ENCODE measurements at places on chromosomes 1 and 21. TPM values are rescaled to one million over a fixed set of nuclear protein-coding genes. Genes with fewer than 3 reads are reported as not detected.

The ACTN2 gene
- 1,943 TPM for total RNA-seq

The KIRREL1 gene
- total RNA-seq = 9.5 TPM

The GPR157 gene
- 49.4 TPM for total RNA-seq

The HMCN1 gene
- 5.7 TPM for total RNA-seq

The OR2M3 gene
- not detected for total RNA-seq

The DCST2 gene
- total RNA-seq = 0.16 TPM

The SPRR2F gene
- not detected for total RNA-seq

The ITLN2 gene
- total RNA-seq = not detected

The IARS2 gene
- total RNA-seq = 82.4 TPM

The ARHGEF16 gene
- total RNA-seq = 0.89 TPM

The GUCA2B gene
- not detected for total RNA-seq

The CA6 gene
- total RNA-seq = not detected

The HSF2BP gene
- not detected for total RNA-seq

The S100A4 gene
- total RNA-seq = 130 TPM

The CHI3L2 gene
- total RNA-seq = 3.7 TPM

The SYTL1 gene
- 0.43 TPM for total RNA-seq

The PIAS3 gene
- 13.2 TPM for total RNA-seq

The RSBN1 gene
- total RNA-seq = 9.6 TPM

The ZBTB7B gene
- 44.1 TPM for total RNA-seq

The GABRD gene
- 0.43 TPM for total RNA-seq

The S100A14 gene
- 5.8 TPM for total RNA-seq

The KHDC4 gene
- 22.5 TPM for total RNA-seq

The GBP5 gene
- total RNA-seq = 1.7 TPM

The CD48 gene
- total RNA-seq = 0.91 TPM

The AGTRAP gene
- 13.6 TPM for total RNA-seq

The AGT gene
- 56.2 TPM for total RNA-seq

The KIF21B gene
- total RNA-seq = 0.24 TPM

The SPRR1A gene
- not detected for total RNA-seq

The TFAP2E gene
- total RNA-seq = 0.27 TPM

The RER1 gene
- 81.8 TPM for total RNA-seq

The CYP4Z1 gene
- 0.86 TPM for total RNA-seq

The NFASC gene
- total RNA-seq = 11.1 TPM

The C1orf146 gene
- total RNA-seq = not detected

The ZMPSTE24 gene
- total RNA-seq = 35.4 TPM

The CRYAA gene
- total RNA-seq = not detected

The USH2A gene
- 2.7 TPM for total RNA-seq

The TGFB2 gene
- 1.5 TPM for total RNA-seq

The SNAP47 gene
- 23.6 TPM for total RNA-seq

The ALDH4A1 gene
- 29.3 TPM for total RNA-seq

The TDRD10 gene
- total RNA-seq = 2.5 TPM
